ENCODE measurements at places on chromosomes 6 and 20. TPM values are rescaled to one million over a fixed set of nuclear protein-coding genes. Genes with fewer than 3 reads are reported as not detected.

The ACOT13 gene
- total RNA-seq: 8.7 TPM

The TXLNB gene
- total RNA-seq: 0.03 TPM

The CBLN4 gene
- not detected for total RNA-seq

The AGPAT4 gene
- 9.0 TPM for total RNA-seq

The EDN1 gene
- 24.9 TPM for total RNA-seq

The PACRG gene
- total RNA-seq: 0.20 TPM

The GUCA1A gene
- not detected for total RNA-seq

The ANKRD66 gene
- total RNA-seq: not detected

The MDFI gene
- 0.33 TPM for total RNA-seq

The ABHD12 gene
- total RNA-seq: 52.4 TPM

The RGS19 gene
- total RNA-seq: 14.5 TPM

The LY6G6F gene
- total RNA-seq: not detected

The MYCT1 gene
- 6.0 TPM for total RNA-seq

The SLC13A3 gene
- total RNA-seq: 2.2 TPM

The RFX6 gene
- total RNA-seq: not detected

The HUS1B gene
- total RNA-seq: 1.3 TPM

The GSTA1 gene
- 0.26 TPM for total RNA-seq

The CNKSR3 gene
- 5.6 TPM for total RNA-seq

The XKR7 gene
- total RNA-seq: not detected

The ERVFRD-1 gene
- not detected for total RNA-seq

The KCNB1 gene
- 0.07 TPM for total RNA-seq

The TRIM40 gene
- not detected for total RNA-seq

The LYRM2 gene
- 20.1 TPM for total RNA-seq

The VARS1 gene
- 50.8 TPM for total RNA-seq

The C6orf62 gene
- 169 TPM for total RNA-seq

The WFDC6 gene
- total RNA-seq: not detected

The ARMC2 gene
- total RNA-seq: 2.5 TPM

The SYCP2 gene
- total RNA-seq: 0.36 TPM

The TNNC2 gene
- total RNA-seq: 0.39 TPM

The ARMH2 gene
- total RNA-seq: not detected

The GPSM3 gene
- total RNA-seq: 1.5 TPM

The PPP1R3G gene
- total RNA-seq: 3.0 TPM

The BEND6 gene
- total RNA-seq: 12.4 TPM

The NDRG3 gene
- total RNA-seq: 21.5 TPM

The RAET1G gene
- total RNA-seq: 1.6 TPM

The TUBE1 gene
- total RNA-seq: 30.2 TPM
